Stimulated activated CD8-positive, alpha-beta memory T cell treated with anti-CD3 and anti-CD28 coated beads, Interleukin-2, amount 100 ng/mL, for 48 hours (primary cell): ENCODE measurements at places on chromosomes 3 and 15.

DNA sequence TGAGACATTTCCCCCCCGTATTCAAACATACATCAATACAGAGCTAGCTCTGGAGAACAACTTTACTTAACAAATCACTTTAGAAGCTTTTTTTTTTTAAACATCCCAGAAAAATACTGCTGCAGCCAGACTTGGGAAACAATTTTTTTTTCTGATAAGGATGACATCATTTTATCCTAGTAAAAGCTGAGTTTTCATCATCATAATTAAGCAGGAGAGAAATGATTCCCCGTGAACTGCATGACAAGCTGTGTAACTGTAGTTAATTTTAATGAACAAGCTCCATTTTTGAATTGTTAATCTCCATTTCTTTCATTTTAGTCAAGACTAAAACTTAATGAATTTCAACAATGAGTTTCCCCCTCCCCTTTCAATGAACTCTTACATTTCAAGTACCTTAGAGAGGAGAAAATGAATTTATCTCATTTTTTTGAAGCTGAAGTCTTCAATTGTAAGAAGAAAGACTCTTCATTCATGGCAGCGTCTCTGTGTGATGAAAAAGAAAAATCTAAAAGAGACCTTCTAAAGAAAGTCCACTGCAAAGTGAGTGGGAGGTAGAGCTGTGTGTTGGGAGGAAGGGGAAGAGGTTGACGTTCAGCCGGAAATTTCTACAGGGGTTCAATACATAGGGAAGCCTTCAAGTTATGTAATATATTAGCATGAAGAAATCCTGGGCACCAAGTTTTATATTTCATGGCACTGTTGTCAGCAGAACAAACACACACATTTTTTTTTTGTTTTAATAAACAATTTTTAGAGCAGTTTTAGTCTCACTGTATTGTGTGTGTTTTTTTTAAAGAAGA is 31.7 kb downstream of the HES1 start:
- no peak for DNase-seq

DNA sequence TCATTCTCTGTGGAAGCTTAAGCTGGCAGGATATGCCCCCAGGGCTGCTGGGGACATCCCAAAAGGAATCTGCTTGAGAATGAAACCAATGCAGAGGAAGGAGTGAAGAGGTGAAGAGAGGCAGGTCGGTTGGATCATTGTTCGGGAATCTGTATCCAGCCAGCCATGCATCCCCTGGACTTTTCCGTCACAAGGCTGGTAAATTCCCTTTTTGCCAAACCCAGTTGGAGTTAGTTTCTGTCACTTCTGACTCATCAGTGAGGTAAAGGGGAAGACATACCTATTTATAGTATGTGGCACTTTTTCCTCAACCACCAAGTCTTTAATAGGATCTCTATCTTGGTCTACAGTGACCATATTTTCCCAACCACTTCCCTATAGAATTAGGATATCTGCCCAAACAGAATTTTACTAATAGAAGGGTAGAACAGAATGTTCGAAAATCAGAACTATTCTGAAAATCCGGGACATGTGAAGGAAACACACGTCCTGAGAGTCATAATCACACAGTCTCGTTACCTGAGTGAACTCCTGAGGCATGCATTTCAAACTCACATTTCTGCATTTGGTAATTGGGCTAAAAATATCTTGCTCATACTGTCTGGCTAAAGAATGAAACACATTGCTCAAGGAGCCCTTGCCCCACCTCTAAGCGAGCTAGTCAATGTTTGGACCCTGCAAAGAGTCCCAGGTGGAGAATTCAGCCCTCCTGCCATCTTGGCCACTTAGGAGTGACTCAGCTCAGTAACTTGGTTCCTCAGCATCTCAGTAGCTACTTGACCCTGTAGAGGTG is 289.7 kb upstream of the ADAMTS9 start:
- no peak for DNase-seq

- no peak for DNase-seq
Observed at GRCh38 chr3:180870008-180870699, 42.3 kb upstream of the FXR1 start.

GRCh38 chr3:377158-377561 is 180.6 kb downstream of the CHL1 start:
- DNase-seq, result no peak
